Mesothelial cell of epicardium (in vitro differentiated cells): ENCODE measurements at places on chromosomes 12 and 14.

DNA sequence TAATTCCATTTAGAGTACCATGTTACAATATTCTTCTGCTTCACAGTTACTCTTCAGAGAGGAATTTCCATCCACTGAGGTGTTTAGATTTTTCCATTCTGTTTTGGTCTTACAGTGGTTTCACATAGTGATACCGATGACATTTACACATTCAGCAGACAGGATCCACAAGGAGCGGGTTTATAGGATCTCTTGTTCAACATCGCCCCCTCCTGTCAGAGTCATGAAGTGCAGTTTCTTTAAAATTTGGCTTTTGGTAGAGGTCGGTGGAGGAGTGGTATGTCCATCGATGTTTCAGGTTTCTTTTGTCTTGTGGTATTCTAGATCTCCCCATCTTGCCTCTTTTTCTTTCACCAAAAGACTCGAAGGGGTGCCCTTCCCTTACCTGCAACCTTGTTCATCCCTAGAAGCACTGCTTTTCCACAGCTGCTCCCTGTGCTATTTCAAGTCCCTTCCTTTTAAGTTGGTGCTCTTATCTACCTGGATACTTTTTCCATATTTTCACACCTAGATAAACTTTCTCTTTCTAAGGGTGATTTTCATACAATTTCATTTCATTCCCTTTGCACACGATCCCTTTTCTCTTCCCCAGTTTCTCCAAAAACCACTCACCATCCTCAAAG lies 181.3 kb downstream of the ITPR2 start:
- peak; percentile 49 for DNase-seq

- DNase-seq, result no peak
These were observed 831 bp downstream of the CRIP1 start for GRCh38 chr14:105487449-105487985.

DNA sequence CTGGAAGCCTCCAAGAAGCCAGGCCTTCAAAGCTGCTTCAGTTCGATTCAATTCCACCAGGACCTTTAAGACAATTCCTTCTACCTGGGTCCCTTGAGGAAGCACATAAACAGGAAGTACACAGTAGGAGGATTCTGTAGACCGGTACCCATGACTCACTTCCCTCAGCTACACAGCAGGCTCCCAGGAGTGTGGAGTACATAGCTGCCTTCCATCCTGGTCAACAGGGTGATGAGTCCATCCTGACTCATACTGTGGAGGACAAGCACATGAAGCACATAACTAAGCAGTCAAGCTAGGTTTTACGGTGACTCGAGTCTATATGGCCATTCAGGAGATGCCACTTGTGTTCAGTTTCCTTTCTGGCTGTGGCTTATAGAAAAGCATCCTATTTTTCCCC lies 197.6 kb upstream of the RBM19 start:
- DNase-seq, result no peak

DNA sequence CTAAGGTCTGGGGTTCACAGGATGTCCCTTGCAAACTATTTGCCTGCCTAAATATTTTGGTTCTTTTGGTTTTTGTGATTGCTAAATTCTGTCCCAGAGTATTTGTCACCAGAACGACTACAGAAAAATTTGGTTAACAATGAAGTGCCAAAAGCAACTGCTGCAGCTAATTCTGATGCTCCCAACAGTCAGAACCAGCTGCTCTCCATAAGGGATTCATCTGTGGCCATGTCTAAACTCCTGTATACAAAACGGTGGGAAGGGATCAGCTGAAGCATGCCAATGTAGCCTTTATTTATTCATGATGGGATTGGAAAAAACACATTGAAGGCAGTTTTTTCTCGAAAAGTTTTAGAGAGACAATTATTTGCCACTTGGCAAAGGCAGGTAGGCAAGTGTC lies 29.3 kb upstream of the PELI2 start:
- no peak for DNase-seq

GRCh38 chr12:8491646-8492530 lies 21.4 kb upstream of the CLEC4D start:
- no peak for DNase-seq
